Nephron progenitor cell (in vitro differentiated cells): ENCODE measurements at places on chromosomes 7 and 10.

- DNase-seq, result peak; percentile 86
Measured at GRCh38 chr7:137898839-137899721, 52.3 kb upstream of the DGKI start.

- no peak for DNase-seq
Measured at GRCh38 chr7:150732786-150733481, 4.3 kb upstream of the GIMAP5 start.

GRCh38 chr7:47782022-47782421 is 166.2 kb downstream of the PKD1L1 start:
- DNase-seq, result no peak

DNA sequence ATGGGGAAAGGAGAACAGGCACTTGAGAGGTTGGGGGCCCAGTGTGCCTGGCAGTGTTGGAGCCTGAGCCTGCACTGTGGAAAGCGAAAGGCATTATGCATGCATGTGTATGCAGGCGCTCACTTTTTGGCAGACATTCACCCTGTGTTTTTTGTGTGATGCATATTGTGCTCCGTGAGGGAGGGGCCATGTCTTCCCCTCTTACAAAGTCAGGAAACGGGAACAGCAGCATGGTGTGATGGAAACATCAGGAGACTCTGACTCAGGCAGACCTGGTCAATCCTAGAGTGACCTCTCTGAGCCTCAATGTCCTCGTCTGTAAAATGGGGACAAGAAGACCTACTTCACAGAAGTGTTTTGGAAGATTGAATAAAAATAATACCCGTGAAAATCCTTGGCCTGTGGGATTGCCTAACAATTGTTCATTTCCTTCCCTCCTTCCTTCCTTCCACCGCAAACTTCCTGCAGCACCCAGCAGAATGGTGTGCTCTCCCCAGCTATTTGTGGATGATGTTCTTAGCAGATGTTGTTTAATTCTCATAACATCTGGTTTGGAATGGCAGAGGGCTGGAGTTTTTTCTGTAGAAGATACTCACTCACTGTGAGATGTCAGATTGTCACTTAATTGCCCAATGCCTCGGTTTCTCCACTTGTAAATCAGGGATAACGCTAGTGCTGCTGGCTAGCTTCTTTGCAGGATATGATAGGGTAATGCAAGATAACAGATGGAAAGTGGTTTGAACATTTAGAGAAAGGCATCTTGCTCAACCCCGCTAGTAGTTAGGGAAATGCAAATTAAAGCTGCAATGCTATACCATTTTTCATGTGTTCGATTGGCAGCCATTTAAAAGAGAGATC is 39.8 kb downstream of the CDH23 start:
- DNase-seq, result no peak

GRCh38 chr7:64965594-64965993 is 25.2 kb downstream of the ZNF117 start:
- DNase-seq, result no peak

DNA sequence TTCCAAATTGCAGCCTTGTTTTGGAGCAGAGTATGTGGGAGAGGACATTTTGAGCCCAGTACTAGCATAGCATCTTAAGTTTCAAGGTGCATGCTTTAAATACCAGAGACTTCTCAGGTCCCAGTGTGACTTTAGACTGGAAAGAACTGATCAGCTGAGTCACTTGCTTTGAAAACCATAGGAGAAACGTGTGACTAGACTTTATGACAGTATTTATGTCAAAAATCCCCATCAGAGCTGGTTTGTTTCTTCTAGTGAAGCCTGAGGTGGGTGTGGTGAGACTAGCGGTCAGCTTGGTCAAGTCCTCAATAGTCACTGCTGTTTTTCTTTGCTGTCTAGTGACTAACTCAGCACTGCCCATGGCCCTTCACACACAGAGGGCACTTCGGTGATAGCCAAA is 724.2 kb downstream of the GATA3 start:
- no peak for DNase-seq

GRCh38 chr10:22258471-22258870 is 40.7 kb upstream of the EBLN1 start:
- DNase-seq, result no peak

GRCh38 chr7:39088730-39089593 is 111.3 kb downstream of the POU6F2 start:
- no peak for DNase-seq

- no peak for DNase-seq
Measured at GRCh38 chr7:107785926-107786325, 17.1 kb downstream of the SLC26A3 start.

DNA sequence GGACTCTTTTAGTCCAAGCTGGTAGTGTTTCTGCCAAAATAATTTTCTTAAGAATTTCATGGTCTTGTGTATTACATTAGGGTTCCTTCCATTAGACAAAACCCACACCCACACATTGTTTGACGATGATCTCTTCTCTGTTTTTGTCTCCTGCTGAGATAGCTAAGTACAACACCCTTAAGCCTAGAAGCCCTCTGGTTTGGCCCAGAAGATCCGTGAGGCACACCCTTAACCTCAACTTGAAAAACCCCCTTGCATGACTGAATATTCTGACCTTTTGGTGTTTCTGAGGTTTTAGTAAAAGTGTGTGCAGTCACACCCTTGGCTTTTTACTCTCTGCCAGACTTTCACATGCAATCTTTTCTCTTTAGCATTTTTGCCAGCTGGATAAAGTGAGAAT is 29.3 kb upstream of the ERCC6 start:
- DNase-seq, result no peak

DNA sequence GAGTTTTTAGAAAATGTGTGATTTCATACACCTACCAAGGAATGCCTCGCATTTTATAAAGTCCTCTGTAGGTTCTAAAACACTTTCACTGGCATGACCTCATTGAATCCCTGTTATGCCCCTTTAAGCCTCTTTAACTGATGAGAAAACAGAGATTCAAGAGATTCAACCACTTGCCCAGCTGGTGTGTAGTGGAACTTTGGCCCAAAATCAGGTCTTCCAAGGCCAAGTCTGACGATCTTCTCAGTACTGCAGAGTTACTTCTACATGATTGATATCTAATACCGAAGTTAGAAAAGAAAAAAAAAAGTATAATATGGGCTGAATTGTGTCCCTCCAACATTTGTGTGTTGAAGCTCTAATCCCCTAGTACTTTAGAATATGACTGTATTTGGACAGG is 202.0 kb downstream of the WDR11 start:
- no peak for DNase-seq

- DNase-seq, result no peak
Measured at GRCh38 chr10:50931948-50932431, 46.6 kb upstream of the A1CF start.

GRCh38 chr10:32713560-32713959 is 244.5 kb downstream of the ITGB1 start:
- DNase-seq, result no peak

DNA sequence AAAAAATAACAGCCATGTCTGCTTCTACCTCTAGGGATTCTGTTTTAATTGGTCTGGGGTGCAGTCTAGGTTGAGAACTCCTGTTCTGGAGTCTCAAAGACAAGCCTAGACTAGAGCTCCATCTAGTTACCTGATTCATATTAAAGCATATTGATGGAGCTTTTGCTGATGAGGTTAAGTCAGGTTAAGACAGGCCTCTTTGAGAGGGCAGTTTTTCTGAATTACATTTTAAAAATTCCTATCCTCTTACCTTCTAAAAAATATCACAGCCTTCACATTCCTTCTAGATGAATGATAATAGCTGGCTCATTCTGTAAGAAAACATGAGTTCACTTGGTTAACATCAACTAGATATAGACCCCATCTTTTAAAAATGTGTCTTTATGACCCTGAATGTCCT is 28.9 kb downstream of the MGAM start:
- DNase-seq, result no peak

- DNase-seq, result no peak
Measured at GRCh38 chr10:100803492-100803891, 58.1 kb downstream of the PAX2 start.

DNA sequence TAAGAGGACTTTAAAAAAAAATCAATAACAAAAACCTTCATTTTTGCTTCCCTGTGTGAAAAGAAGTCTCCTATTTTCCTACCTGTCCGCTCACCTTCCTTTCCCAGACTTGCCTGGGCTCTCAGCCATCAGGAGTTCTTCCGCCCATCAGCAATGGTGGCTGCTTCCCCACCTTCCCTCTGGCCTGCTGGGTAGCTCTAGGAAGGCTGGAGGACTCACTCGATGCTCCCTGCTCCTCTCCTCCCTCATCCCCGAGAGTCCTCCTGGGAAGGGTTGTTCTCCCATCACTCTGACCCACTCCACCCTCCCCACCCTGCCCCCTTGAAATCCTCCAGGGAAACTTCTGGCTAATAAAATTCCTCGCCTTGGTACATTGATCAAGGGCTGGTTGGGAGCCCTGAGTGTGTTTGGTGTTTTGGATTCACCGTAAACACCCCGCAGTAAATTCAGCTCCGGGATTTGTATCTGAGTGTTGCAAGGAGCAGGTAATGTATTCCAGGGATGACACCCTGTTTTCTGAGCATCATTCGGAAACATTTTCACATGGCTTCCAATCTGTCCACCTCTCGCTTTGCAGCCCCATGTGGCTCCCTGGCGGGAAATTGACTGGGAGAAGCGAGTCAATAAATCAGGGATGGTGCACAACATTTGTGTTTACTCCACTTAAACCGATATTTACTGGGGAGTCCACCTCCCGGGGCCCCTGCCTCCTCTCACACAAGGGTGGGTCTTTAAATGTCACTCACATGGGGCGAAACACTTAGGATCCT is 126.4 kb upstream of the SDK1 start:
- no peak for DNase-seq

- DNase-seq, result no peak
Measured at GRCh38 chr7:42877862-42878261, 34.0 kb downstream of the C7orf25 start.

- DNase-seq, result peak; percentile 45
Measured at GRCh38 chr10:97549587-97550322, 22.8 kb upstream of the ANKRD2 start.

DNA sequence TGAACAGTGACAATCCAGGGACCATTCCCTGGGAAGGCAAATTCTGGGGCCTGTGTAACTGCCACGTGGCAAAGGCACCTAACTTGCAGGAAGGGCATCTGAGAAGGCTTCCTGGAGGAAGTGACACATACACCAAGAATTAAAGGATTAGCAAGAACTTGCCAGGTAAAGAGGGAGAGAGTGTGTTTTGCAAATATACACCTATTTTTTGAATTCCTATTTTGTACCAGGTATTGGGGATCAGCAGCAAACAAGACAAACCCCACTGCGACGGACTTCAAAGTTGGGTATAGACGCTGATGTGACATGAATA is 206.5 kb upstream of the ZMIZ1 start:
- DNase-seq, result no peak
